ENCODE measurements at places on chromosomes 3 and 15. TPM values are rescaled to one million over a fixed set of nuclear protein-coding genes. Genes with fewer than 3 reads are reported as not detected.

DNA sequence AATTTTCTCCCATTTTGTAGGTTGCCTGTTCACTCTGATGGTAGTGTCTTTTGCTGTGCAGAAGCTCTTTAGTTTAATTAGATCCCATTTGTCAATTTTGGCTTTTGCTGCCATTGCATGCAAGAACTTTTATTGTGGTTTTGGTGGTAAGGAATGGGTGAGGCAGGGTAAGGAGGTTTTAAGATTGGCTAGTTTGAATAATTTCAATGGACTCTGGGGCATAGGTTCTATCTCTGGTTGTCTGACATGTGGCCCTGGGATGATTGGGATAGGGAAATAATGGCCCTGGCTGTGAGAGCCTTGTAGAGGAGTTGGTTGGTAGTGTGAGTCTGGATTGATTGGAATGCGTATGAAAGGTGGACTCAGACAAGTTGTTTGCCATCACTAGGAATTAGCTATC is 38.0 kb downstream of the SEC22A start:
- H3K27ac ChIP-seq: no peak overlapping the region
- no peak overlapping the region for H3K4me3 ChIP-seq
- DNase-seq: no peak
- H3K4me1 ChIP-seq: no peaks in the 10 kb centered on the region
- H3K36me3 ChIP-seq: peaks cover 5% of the 10 kb centered on the region

GRCh38 chr3:53320697-53321096 is 26.6 kb downstream of the DCP1A start:
- no peaks in the 10 kb centered on the region for H3K4me1 ChIP-seq
- no peaks in the 10 kb centered on the region for H3K27me3 ChIP-seq
- no peak overlapping the region for H3K27ac ChIP-seq
- H3K4me3 ChIP-seq: no peak overlapping the region
- peaks cover 11% of the 10 kb centered on the region for H3K36me3 ChIP-seq

Gene RHCG
- not detected for total RNA-seq

DNA sequence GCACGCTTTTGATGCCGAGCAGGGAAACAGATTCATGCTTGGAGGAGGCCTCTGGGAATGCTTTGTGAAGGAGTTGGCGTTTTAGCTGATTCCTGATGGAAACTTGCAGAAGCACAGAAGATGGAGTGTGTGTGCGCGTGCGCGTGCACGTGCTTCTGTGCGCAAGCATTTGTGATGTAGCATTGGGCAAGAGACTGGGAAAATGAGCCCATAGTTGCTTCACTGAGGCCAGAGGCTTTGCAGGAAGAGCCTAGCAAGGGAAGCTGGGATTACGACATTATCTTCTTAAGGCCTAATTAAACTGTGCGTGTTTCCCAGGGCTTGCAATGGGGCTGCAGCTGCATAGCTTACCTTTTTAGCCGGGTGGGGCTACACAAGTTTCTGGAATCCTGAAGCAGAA is 18.1 kb upstream of the AGBL1 start:
- H3K36me3 ChIP-seq: no peaks in the 10 kb centered on the region
- no peaks in the 10 kb centered on the region for H3K4me1 ChIP-seq
- no peak for DNase-seq

- H3K4me1 ChIP-seq: no peaks in the 10 kb centered on the region
- no peaks in the 10 kb centered on the region for H3K36me3 ChIP-seq
- H3K27ac ChIP-seq: no peak overlapping the region
- no peak overlapping the region for H3K4me3 ChIP-seq
- no peak for DNase-seq
- no peaks in the 10 kb centered on the region for H3K27me3 ChIP-seq
These were observed 20.7 kb upstream of the LPP start for GRCh38 chr3:188133219-188133618.

Gene PSTPIP1
- 127 TPM for total RNA-seq

DNA sequence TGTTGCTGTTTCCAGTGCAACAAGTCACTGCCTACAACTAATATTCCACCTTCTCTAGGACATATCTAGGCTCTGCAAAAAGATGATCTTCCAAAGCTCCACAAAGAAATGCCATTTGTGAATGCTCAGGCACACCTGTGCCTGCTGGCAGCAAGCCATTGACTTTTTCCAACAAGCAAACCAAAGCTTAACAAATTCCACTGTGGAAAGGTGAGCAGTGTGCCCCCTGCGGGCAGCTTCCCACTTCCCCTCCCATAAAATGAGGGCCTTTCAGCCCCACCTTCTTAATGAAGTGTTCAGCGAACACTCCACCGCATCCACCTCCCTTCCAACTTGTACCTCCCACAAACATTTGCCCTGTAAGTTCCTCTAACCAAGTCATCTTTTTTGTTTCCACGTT is 157.5 kb upstream of the SLC24A5 start:
- DNase-seq: no peak
- H3K27me3 ChIP-seq: no peaks in the 10 kb centered on the region
- no peaks in the 10 kb centered on the region for H3K4me1 ChIP-seq
- no peak overlapping the region for H3K4me3 ChIP-seq
- H3K36me3 ChIP-seq: no peaks in the 10 kb centered on the region

Gene MTMR10
- total RNA-seq: 17.3 TPM

DNA sequence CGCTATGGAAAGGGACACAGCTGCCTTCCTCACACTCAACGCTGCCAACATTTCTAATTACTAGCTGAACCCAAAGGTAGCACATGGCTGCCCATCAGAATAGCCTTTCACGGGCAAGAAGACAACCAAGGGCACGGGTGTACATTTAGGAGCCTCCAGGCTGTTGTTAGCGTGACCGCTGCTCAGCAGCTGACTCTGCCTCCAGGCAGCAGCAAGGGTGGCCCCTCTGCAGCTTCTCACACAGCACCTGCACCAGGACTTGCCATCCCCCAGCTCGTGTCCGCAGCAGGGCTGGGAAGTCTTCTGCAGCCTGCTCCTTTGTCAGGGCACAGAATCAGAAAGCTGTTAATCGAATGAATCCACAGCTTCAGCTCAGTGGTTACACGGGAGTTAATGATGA is 146.8 kb downstream of the ADAMTS17 start:
- no peaks in the 10 kb centered on the region for H3K4me1 ChIP-seq
- no peaks in the 10 kb centered on the region for H3K27me3 ChIP-seq
- H3K36me3 ChIP-seq: no peaks in the 10 kb centered on the region
- no peak for DNase-seq
- no peak overlapping the region for H3K27ac ChIP-seq

DNA sequence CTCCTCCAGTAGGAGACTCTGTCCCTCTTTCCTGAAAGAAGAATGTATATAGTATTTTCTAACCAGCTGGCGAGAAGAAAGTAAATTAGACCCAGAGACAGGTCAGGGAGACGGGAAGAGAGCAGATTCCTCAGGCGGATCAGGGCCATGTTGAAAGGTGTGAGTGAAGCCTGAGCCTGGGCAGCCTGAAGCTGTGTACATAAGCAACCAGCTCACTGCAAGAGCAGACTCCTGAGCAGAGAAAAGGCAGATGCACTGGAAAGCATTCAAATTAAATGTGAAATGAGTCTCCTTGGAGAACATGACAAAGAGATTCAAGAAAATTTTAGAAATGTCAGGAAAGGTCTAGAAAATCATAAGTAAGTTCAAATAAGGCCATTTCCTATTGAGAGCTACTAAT is 165.8 kb downstream of the GOLIM4 start:
- no peak overlapping the region for H3K27ac ChIP-seq
- no peaks in the 10 kb centered on the region for H3K27me3 ChIP-seq
- no peaks in the 10 kb centered on the region for H3K36me3 ChIP-seq
- H3K4me3 ChIP-seq: no peak overlapping the region

Gene ACAP2
- 42.9 TPM for total RNA-seq

- H3K27me3 ChIP-seq: no peaks in the 10 kb centered on the region
- no peaks in the 10 kb centered on the region for H3K36me3 ChIP-seq
- no peak overlapping the region for H3K4me3 ChIP-seq
- no peak overlapping the region for H3K27ac ChIP-seq
- DNase-seq: no peak
- H3K4me1 ChIP-seq: no peaks in the 10 kb centered on the region
These were observed 167.4 kb upstream of the CTDSPL start for GRCh38 chr3:37694284-37694675.

DNA sequence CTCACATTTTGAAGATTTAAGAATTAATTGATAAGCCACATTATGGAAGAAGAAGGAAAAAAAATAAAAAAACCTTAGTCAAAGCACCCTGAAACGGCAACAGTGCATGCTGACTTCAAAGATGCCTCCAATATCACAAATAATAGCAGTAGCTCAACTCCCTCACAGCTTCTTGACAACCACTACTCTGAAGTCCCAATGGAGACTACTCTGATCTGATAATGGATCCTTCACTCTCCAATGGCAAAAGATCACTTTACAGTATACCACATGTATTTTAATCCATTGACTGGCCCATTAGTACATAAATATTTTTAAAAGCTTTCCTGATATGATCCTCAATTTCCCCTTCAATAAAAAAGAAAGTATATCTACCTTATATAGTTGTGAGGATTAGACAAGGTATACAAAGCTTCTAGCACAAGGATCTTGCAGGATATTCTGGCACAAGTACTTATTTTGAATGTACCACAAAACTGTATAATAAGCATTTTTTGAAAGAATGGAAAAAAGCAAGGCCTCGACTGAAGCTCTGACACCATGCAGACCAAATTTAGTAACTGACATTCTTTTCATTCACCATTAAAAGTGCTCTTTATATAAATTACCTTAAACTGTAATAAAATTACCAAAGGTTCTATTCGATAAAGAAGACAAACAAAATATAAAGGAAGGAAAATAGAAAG is 91.9 kb downstream of the PEAK1 start:
- DNase-seq: no peak
- H3K27me3 ChIP-seq: no peaks in the 10 kb centered on the region
- H3K4me1 ChIP-seq: no peaks in the 10 kb centered on the region
